ENCODE measurements at places on chromosomes 2 and 18.

DNA sequence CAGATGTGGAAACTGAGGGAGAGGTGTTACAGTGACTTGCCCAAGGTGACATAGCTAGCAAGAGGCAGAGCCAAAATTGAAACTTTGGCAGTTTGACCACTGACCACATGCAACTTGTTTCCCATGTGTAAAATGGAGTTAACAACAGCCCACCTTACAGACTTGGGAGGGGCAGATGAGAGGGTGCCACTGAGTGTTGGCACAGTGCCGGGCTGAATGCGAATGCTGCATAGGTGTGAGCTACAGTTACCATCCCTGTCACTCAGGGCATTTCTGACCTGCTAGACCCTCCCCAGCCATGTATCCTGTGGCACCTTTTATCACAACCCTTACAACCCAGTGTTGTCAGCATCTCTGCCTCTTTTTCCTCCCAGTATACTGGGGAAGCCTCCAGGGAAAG, 10.8 kb downstream of the SMARCAL1 start:
- DNase-seq = no peak

GRCh38 chr2:172751564-172751963, 15.9 kb downstream of the RAPGEF4 start:
- no peak for DNase-seq

DNA sequence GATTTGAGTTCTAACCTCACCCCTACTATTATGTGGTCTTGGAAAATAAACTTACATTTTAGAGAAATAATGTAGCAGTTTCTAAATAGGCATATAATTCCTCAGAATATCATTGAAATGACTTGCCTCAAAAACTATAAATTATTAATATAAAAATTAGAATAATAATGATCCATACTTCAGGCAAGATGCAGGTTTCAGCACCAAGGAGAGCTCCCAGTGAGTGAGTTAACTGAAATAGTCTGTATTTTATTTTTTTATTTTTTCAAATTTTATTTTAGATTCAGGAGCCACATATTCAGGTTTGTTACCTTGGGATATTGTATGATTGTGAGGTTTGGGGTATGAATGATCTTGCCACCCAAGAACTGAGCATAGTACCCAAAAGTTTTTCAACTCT, 472.2 kb upstream of the DCC start:
- DNase-seq = no peak

GRCh38 chr2:121451398-121451797, 79.3 kb upstream of the RNU4ATAC start:
- DNase-seq = no peak

DNA sequence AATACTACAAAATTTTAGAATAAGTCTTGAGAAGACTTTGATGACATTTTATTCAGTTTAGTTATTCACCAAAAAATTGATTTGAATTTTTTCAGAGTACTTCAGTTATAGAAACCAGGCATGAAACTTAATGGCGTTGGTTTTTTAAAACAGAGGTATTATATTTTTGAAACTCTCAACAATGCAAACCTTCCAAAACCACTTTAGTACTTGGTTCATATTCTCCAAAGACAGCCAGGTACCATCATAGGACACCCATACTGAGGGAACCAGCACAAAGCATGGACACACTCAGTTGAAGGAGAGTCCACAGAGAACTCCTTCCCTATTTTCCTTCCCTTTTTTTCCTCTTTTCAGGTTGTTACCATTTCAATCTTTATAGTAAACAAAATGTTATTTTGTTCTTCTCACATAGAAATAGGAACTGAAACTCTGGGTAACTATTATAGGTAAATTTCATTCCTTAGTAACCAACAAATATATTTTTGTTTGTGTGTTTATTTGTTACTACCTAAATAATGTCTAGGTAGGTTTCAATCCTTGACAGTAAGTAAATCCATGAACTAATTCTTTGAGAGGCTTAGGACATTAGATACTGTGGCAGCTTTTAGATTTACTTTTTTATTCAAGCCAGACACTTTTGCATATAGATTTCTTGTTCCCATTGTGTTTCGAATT, 95.8 kb downstream of the TMEFF2 start:
- DNase-seq = no peak

DNA sequence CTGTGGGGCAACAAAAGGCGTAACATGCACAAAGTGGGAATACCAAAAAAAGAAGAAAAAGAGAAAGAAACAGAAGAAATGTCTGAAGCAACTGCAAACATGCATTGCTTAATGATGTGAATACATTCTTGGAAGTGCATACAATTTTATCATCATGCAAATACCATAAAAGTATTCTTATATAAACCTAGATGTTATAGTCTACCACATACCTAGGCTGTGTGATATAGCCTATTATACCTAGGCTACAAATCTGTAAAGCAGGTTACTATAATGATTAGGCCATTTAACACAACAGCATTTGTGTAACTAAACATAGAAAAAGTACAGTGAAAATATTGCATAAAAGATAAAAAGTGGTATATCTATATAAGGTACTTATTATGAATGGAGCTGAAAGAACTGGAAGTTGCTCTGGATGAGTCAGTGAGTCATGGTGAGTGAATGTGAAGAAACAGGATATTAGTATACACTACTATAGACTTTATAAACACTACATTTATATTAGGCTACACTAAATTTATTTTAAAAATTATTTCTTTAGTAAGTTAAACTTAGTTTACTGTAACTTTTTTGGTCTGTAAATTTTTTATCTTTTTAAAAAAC, 319.4 kb upstream of the KCNH7 start:
- peak; percentile 49 for DNase-seq

DNA sequence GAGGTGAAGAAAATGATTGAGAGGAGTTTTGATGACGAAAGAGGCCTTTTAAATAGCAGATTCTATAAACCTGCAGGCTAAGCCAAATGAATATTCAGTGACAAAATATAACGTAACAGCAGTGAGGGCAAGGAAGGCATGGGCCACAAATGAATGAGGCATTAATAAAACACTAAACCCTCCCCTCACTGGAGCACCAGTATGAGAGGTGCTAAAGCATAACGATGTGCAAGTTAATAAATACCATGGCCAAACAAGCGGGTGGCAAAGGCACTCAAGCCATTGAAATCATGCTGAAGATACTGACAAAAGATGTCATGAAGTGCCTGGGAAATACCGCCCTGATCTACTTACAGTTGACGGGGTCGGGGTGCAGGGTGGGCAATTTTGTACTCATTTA, 30.2 kb upstream of the LONRF2 start:
- no peak for DNase-seq

DNA sequence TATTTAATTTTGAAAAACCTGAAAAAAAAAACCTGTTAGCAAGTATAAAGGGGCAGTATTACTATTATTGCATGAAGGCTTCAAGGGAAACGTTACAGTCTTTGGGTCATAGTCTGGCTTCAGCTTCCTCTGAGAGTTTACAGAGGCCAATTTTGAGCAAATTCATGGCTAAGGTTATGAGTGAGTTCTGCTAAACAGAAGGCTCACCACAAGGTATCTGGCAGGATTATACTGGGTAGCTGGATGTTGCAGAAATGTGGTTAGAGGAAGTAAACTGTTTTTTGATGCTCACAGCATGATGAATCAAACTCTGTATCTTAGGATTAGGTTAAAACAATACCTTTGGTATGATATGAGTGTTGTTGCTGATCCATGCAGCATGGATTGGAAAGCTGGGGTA, 9.3 kb downstream of the MRPL19 start:
- DNase-seq = no peak

GRCh38 chr18:26271917-26272549, 45.8 kb downstream of the TAF4B start:
- no peak for DNase-seq

GRCh38 chr2:77005522-77005921, 516.7 kb downstream of the LRRTM4 start:
- DNase-seq = peak; percentile 66

DNA sequence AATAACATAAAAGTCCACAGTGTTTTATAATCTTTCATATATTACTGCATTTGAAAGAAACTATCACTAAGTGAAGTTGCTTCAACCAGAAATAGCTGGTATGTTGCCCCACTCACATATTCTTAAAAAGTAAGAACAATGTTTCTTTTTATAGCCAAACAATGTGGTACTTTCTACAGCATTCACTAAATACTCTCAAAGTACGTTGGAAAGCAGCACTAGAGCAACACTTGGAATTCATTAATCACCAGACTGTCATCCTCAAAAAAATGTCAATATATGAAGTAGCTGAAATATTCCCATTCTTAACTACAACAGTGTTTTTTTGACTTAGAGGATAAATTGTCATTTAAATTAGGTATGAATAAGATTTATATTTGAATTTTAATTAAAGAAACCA, 32.8 kb downstream of the COBLL1 start:
- no peak for DNase-seq

DNA sequence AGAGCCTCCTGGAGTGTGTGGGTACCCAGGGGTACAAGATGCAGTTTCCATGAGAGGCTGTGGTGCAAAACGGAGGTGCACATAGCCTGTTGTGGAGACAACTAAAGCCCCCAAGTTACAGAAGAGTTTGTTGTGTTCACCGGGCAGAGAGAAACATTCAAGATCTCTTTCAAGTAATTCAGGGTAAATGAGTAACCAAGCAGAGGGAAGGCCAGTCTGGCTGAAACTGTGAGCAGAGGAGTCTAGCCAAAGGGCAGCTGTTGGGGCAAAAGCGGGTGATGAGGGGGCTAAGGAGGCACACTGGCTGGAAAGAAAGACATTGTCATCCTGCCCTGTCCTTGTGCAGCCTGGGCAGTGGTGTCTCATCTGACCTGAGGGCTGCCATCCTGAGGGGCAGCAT, 52.0 kb downstream of the CXCR4 start:
- DNase-seq = no peak

DNA sequence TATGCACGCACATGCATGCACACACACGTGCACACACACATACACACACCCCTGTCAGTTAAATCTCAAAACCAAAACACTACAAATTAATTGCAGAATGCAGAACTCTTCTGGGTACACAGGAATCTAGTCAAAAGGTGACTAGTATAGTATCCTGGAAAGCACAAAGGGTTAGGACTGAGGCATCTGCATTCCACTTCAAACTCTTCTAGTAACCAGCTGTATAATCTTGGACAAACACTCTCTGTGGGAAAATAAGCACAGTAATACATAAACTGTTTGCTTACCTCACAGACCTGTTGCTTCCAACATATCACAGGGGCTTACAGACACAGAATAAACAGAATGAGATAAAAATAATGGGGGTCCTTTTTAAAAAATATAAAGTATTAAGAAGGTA, 49.1 kb downstream of the TTC21B start:
- DNase-seq = no peak

GRCh38 chr2:230796280-230796862, 68.4 kb upstream of the ITM2C start:
- peak; percentile 14 for DNase-seq

DNA sequence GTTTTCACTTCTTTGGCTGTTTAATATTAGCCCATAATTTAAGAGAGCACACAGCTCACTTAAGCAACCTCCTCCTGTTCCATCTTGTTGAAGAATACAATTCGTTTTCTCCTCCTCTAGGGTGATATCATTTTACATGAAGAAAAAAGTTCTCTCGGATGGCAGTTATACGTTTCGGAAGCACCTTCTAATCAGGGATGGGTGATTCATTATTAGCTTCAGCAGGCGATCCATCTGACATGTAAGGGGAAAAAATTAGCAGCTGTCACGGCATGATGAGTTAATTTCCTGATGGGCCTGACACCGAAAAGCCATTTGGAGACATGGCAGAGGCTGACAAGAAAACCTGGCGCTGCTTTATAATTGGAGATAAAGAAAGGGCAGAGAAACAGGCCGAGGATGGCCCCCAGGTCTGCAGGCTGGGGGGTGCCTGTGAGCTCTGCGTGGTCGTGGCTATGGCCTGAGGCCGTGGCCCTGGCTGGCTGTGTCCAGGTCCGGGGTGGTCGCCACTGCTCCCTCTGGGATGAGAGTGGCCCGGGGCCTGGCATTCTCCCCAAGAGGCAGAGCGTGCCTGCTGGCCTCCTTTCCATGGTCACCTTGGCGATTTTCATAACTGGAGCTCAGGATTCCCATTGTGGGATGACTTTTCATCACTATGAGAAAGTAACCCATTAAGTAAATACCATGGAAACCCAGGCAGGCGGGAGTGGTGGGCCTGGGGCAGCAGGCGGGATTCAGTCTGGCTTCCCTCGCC, 140.1 kb downstream of the PTGR3 start:
- DNase-seq = no peak

DNA sequence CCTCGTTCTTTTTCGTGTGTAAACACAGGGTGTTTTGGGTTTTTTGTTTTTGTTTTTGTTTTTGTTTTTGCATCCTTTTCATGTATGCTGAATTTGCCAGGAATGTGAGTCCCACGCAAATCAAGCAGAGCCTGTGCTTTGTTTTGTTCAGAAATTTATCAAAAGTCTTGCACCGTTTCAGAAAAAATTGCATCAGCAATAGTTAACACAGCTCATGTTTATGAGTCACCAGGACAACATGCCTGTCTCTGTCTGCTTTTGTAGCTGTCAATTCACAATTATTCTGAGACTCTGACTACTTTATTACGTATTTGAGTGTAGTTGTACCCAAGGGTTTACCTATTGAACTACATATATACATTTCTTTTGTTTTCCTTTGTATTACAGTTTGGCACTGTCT, 38.3 kb downstream of the MRPL44 start:
- no peak for DNase-seq

- no peak for DNase-seq
These were observed 436.4 kb downstream of the ZNF521 start for GRCh38 chr18:24915547-24915946.

- no peak for DNase-seq
These were observed 9.0 kb downstream of the ZBTB14 start for GRCh38 chr18:5286525-5286924.

DNA sequence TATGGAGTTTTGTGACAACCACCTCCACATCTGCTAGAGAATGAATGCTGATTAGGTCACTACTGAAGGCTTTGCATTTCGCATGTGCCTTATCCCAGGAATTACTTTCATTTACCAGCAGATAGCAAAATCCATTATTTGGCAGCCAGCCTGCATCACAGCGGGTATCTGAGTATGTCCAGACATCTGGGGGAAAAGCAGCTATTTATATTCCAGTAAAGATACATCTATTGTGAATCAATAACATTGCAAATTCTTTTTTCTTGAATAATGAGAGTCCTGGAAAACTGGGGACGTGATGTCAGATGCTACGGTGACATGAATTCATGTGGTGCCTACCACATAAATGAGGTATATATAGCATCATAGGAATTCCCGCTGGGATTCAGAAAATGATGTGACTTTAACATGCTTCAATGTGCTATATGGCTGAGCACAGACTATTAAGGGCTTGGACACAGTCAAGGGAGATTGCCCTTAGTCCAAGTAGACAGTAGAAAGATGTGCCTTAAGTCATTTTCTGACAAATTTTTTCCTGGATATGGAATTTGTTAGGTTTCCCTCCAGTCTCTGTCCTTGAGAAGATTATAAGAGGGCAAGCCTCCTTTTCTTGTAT, 84.2 kb upstream of the CD302 start:
- DNase-seq = no peak

DNA sequence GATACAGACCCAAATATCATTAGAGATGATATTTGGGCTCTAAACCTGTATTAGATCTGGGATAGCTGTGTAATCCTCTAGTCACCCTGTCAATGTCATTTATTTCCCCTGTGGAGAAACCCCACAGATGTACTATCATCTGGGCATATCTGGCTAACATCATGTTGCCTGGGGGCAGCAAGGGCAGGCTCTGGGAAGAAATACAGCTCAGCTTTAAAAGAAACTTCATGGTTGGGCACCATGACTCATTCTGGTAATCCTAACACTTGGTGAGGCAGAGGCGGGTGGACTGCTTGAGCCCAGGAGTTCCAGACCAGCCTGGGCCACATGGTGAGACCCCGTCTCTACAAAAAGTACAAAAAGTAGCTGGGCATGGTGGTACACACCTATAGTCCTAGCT, 282.5 kb downstream of the SLC8A1 start:
- no peak for DNase-seq

All from RCC 7860 (cell line).